Parietal lobe (tissue), 2 donors: ENCODE measurements at places on chromosomes 12 and 14. TPM values are rescaled to one million over a fixed set of nuclear protein-coding genes. Genes with fewer than 3 reads are reported as not detected.

The DPF3 gene
- total RNA-seq: 13.1 TPM

The GDF3 gene
- not detected for total RNA-seq

The PRKD1 gene
- 28.2 TPM for total RNA-seq

The DYNC1H1 gene
- 1,246 TPM for total RNA-seq

The TC2N gene
- total RNA-seq: 5.6 TPM
